ENCODE measurements at places on chromosomes 5 and 9.

DNA sequence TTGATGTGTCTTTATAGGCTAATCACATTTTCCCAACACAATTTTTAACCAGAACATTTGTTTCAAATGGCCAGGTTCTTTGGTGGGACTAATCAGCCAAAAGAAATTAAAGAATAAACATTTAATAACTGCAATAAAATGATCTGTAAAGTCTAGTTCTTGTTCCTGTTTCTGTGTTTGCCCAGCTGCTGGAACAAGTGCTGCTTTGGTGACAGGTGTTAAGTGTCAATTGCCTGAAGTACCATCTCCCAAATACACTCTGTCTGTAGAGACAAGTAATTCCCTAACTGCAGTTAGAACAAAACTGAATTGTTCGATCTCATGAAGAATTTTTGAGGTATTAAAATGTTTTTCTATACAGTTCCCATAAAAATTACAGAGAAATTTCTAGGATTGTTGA lies 402.3 kb upstream of the CHD1 start:
- DNase-seq = no peak

GRCh38 chr9:114001410-114001685 lies 76.8 kb downstream of the AMBP start:
- no peak for DNase-seq

DNA sequence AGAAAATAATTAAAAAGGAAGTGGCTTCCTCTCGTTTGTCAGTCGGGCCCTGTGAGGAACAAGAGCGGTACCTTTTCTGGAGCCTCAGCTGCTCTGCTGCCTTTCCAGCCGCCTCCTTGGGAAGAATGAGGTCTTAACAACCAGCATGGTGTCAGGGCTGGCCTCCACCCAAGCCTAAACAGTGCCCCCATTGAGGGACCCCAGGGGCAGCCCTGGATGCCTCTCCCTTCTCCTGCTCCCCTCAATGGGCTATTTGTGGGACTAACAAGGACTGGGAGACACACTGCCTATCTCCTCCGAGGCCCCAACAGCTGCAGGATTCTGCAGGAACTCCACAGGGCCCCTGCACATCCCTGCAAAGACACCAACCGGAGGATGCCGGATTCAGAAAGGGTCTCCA lies 155.4 kb upstream of the MAP3K1 start:
- no peak for DNase-seq

- no peak for DNase-seq
Measured at GRCh38 chr5:72955143-72955767, 586 bp upstream of the FCHO2 start.

GRCh38 chr5:113026211-113026610 lies 49.6 kb downstream of the DCP2 start:
- no peak for DNase-seq

DNA sequence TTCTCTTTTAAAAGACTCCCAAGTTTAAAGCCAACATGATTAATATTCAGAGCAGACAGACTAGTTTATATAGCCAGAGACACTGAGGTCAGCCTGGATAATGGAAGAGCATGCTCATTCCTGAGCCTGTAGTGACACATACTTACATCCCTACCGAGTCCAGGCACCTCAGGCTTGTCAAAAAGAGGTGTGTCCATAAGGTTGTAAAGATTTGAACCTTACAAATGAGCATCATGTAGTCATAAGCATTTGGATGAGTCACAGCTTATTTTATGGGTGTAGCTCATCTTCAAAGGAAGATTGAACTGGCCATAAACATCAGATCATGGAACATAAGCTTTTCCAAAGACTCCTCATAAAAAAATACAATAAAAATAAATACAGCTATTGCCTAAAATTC lies 333.5 kb downstream of the EFNA5 start:
- DNase-seq = no peak

GRCh38 chr5:54080831-54081230 lies 229.5 kb downstream of the ARL15 start:
- no peak for DNase-seq

DNA sequence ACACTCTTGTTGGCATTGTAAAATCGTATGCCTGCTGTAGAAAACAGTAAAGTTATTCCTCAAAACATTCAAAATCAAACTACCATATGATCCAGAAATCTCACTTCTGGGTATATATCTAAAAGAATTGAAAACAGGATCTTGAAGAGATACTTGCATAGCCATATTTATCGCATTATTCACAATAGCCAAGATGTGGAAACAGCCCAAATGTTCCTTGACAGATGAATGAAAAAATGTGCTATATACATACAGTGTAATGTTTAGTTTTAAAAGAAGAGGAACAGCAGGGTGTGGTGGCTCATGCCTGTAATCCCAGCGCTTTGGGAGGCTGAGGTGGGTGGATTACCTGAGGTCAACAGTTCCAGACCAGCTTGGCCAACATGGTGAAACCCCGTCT lies 234.1 kb upstream of the DAB2 start:
- no peak for DNase-seq

DNA sequence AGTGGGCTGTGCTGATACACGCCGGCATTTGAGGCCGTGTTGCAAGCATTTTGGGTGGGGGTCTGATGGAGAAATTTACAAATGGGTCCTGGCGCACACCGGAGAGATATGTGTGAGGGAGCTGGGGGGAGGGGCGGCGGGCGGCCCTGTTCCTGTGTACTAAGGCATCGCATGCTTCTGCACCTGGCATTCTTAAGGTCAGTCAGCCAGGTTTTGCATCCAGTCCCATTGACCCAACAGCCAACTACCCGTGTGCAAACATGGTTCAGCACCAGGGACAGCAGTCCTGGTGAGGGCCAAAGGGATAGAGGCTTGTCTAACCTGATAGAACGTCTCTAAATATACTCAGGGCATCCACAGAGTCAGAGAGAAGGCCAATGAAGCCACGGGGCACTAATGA lies 839 bp downstream of the GABRG2 start:
- DNase-seq = no peak

DNA sequence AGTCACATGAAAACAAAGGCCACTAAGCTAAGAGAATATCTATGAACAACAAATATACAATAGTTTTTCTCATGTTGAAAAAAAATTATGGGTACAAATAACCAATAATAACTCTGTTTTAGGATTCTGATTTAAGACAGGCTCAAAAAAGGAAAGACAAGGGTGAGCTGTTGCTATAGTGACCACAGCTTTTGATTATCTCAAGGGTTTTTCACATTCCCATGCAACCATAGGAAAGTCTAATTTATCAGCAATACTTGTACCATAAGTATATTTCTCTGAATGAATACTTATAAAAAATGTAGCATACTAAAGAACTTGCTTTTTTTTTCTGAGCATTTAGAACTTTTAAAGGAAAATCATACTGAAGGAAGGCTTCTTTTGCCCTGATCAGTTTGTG lies 68.0 kb downstream of the MRPS27 start:
- DNase-seq = no peak

DNA sequence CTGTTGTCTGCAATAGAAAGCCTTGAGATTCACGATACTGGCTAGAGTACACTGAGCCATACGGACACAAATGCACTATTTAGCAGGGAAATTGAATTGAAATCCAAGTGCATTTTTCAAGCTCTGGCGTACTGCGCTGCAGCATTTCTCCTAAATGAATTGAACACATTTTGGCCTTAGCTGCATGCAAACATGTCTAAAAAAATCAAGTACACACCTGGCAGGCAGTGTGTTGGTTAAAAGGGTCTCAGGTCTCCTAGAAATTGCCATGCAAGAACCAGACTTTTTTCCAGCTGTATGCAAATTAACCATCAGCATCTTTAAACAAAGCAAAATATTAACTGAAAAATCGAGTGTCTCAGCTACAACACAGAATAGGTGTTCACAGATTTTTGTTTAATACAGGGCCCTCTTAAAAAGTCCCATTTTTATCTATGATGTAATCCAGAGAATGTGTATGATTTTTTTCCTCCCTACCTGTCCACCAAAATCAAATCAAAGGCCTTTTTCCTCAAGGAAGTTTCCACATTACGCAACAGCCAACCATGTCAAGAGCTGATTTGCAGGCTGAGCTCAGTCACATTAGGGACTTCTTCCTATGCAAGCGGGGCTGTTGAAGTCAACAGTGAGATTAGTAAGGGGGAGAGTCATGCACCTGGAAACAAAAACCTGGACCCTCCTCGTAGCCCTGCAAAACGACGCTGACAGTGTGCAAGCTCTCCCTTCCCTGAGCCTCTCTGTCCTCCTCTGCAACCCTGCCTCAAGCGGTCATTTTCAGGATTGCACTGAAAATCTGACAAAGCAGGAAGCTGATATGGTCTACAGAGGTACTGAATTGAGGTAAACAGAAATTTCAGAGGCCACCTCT lies 14.1 kb upstream of the SFXN1 start:
- peak; percentile 71 for DNase-seq

DNA sequence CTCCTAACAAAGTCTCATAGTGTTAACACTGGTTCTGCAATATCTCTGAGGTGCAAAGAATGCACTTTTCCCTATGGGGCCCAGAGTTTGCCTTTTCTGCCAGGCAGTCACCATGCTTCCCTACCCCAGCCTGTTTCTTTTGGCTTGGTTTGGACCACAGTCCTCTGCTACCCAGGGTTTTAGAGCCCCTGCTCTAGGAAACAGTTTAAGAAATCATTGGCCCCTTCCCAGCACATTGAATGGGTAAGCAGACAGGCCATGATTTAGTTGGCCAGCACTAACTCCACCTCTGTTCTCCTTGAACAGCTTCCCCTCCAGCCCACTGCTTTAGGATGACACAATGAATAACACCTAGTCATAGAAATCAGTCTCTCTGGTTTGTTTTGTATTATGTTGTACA lies 73.2 kb downstream of the UBAP1 start:
- DNase-seq = no peak

GRCh38 chr9:18920141-18921084 lies 112.6 kb downstream of the SAXO1 start:
- no peak for DNase-seq

DNA sequence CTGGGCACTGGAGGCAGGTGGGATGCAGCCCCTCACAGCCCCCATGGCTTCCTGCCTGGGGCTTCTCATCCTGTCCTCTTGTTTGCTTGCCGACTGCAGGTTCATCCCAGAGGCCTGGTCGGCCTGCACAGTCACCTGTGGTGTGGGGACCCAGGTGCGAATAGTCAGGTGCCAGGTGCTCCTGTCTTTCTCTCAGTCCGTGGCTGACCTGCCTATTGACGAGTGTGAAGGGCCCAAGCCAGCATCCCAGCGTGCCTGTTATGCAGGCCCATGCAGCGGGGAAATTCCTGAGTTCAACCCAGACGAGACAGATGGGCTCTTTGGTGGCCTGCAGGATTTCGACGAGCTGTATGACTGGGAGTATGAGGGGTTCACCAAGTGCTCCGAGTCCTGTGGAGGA lies 232.7 kb downstream of the ADAMTSL1 start:
- DNase-seq = no peak

Measured in T-helper 2 cell treated with Interferon-gamma antibody and Interleukin-4, amounts not matched to agents 5 μg/mL and 100 μg/mL, for 36 hours (primary cell).